Left kidney (tissue), 8 donors: ENCODE measurements at places on chromosomes 1 and 21. TPM values are rescaled to one million over a fixed set of nuclear protein-coding genes. Genes with fewer than 3 reads are reported as not detected.

GRCh38 chr1:41305576-41306363, 55.5 kb upstream of the FOXO6 start:
- no peak for DNase-seq

DNA sequence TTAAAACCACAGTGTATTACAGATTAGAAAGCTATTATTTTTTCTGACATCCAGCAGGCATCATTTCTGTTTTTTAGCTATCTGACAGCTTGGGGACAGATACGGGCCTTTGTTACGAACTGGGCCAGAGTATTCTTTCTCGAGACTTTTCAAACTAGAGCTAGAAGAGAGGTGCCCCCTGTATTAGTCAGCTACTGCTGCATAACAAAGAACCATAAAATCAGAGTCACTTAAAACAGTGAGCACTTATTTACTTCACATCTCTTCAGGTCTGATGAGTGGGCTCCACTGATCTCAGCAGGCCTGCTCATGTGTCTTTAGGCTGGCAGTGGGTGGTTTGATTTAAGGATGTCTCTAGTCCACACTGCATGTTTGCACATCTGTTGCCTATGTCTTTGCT, 67.8 kb downstream of the BACH1 start:
- DNase-seq = no peak

DNA sequence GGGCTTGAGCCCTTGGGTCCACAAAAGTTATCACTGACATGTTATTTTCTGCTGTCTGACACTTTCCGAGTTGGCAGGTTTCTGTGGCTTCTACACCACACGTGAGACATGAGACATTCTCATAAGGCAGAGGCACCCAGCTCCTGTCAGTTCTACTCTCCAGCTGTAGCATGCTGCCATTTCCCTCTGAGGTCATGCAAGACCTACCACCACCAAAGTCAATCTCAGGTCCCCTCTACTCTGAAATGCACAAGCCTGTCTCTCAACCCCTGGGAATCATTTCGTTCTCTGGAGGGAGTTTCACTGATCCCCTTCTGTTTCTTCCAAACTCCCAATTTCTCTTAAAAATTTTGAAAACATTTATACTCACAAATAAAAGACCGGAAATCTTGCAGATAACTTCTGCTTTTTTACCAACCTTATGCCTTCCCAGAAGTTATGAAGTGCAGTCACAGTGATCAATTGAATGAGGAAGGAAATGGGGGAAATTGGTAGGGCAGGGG, 39.5 kb upstream of the CR2 start:
- no peak for DNase-seq

GRCh38 chr21:26528882-26529281, 44.2 kb downstream of the CYYR1 start:
- DNase-seq = no peak

- DNase-seq = no peak
Observed at GRCh38 chr1:68230901-68231626, 1.3 kb downstream of the WLS start.

The CRYAA gene
- 0.22 TPM for polyA plus RNA-seq

The TMCC2 gene
- polyA plus RNA-seq = 6.3 TPM
